ENCODE measurements at places on chromosomes 16 and 17.

- no peak for DNase-seq
Observed at GRCh38 chr16:4496305-4496704, 20.1 kb downstream of the HMOX2 start.

GRCh38 chr16:1308036-1308976 lies 1.1 kb upstream of the UBE2I start:
- no peak for DNase-seq

- DNase-seq, result no peak
Observed at GRCh38 chr16:85926370-85926769, 27.4 kb downstream of the IRF8 start.

GRCh38 chr17:37489197-37490001 lies at the start of gene DUSP14:
Gene DUSP14, plus strand, starts transcription at chr17:37489891. Its CDS starts 22,382 bp downstream, at chr17:37512273.
- DNase-seq, result peak; percentile 95

GRCh38 chr16:85164838-85165516 lies 52.7 kb upstream of the CIBAR2 start:
- no peak for DNase-seq

DNA sequence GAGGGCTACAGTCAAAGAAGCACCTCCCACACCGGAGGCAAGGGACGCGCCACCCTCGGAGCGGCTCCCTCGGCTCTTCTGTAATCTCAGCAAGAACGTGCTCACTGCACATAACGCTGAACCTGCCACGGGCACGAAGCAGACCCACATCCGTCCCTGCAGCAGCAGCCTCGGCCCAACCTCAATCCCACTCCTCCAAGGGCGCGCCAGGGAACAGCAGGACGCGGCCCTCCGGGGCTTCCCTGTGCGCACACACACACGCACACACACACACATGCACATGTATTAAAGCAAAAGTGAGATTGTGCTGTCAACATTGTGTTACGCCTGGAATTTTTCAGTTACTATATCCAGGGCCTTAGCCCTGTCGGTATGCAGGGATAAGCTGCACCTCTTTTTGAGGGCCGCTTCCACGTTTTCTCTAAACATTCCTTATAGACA lies 54.0 kb downstream of the TBC1D16 start:
- DNase-seq, result no peak

DNA sequence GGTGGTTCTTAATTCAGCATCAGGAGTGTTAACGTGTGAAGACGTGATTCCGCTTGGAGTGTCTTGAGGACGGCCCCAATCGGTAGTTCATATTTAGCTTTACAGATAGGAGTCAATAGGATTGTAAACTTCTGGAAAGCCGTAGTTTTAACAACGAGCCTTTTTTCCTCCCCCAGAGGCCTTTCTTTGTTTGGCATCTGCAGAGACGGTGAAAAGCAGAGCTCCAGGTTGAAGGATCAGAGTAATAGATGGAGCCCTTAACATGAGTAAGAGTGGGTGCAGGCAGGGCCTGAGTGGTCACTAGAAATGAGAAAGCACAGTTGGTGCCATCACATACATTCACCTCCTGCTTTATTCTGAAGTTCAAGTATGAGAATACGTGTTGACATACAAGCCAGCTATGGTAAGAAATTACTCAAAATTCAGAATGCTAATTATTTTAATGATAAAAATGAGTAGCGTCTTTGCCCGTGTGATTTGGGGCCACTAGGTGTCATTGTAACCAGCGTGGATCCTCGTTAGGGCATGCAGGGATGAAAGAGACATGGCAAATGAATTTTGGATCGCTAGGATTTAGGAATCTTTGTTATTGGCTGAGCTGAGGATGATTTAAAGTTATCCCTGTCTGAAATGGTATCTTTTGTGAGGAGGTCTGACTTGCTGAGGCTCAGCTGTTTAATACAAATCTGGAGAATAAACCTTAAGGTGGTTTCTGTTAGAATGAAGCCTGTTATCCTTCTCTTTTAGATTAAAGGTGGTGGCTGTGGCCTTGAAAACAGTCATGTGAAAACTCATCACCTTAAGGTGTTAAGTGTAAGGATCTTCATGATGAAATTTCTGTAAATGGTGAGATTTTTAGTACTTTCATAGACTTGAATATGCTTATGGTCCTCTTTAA lies 18.6 kb downstream of the PRCD start:
- peak; percentile 61 for DNase-seq

GRCh38 chr17:42171831-42172230 lies 9.1 kb downstream of the KCNH4 start:
- no peak for DNase-seq

DNA sequence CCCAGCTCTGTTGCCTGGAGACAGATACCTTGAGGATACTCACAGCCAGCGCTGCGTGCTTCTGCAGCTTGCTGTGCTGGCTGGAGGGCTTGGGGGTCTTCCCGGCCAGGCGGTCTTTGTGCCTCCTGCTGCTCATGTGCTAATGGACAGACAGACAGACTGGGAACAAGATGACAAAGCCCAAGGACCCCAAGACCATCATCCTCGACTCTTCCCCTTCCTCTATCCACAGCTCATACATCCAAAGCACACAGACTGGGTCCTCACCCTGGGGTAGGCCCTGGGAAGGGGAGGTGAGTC lies 7.7 kb downstream of the NKIRAS2 start:
- DNase-seq, result no peak

GRCh38 chr16:68860978-68861892 lies 17.9 kb downstream of the TANGO6 start:
- DNase-seq, result no peak

- DNase-seq, result no peak
Observed at GRCh38 chr17:54007855-54008254, 185.1 kb downstream of the KIF2B start.

DNA sequence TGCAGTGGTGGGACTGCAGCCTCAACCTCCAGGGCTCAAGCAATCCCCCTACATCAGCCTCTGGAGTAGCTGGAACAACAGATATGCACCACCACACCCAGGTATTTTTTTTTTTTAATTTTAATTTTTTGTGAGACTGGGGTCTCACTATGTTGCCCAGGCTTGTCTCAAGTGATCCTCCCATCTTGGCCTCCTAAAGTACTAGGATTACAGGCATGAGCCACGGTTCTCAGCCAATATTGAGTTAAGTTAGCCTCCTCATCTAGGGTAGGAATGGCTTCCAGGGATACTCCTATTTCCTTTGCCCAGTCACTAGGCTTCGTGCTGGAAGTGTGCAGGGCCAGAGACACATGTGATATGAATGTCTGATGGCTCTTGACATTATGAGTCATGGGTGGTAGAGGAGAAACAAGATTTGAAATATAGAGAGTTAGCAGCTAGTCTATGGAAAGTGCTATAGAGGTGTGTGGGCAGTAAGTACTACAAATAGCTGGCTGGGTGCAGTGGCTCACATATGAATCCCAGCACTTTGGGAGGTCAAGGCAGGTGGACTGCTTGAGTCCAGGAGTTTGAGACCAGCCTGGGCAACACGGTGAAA lies 8.0 kb upstream of the HES7 start:
- DNase-seq, result no peak

DNA sequence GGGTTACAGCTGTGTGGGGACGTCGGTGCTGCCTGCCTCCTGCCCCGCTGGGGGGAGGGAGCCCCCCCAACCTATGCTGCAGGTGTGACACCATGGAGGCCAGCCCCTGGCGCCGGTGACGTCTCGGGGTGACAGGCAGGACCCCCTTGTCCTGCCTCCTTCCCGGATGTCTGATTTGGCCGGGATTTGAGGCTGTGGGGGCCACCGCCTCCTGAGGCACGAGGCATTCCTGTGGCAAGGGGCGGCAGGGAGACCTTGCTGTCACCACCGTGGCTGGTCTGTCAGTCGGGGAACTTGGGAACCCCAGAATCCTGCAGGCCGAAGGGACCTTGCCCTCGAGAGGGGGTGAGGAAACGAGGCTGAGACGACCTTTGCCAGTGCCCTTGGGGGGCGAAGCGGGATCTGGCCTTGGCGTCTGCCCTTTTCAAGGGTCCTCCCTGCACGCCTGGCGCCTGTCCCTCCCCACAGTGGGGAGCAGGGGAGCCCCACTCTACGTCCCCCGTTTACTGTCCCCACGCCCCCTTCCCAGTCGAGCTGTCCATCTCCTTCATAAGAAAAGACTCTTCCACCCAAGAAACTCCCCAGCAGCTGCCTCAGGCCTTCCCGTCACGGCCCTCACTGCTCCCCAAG lies 74.4 kb downstream of the METRNL start:
- no peak for DNase-seq

DNA sequence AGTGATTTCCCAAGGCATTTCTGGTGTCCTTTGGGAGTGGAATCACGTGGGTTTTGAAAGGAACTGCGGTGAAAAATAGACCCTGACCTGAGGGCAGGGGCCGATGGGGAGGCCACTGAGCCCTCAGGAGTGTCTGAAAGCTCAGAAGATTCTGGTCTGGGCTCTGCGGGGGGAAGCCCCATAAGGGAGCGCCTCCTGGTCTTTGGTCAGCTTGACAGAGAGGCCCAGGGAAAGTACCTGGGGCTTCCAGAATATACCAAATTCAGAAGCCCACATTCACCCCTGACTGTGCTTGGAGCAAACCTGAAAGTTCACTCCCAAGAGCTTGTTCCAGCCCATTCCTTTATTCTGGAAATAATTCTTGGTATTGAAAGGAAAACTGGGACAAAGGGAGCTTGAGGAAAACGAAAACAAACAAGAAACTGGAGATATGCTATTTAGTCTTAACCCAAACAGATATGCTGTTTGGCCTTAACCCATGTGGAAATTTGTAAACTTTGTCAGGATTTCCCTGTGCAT lies 23.2 kb upstream of the NAGLU start:
- DNase-seq, result no peak

- no peak for DNase-seq
Observed at GRCh38 chr17:1640329-1641064, 5.0 kb downstream of the SCARF1 start.

DNA sequence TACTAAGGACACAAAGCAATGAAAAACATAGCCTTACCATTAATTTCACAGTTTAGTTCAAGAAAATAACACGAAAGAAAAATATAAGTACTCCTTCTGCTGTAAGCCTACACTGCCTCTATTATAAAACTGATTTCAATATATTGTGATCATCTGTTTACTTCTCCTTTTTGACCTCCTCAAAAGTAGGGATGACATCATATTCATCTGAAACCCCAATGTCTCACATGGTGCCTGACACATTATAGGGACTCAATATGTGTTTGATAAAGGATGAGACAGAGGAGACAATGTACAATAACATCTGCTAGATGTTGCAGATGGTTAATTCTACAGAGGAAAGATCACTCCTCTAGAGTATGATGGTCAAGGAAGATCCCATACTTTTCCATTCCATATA lies 118.4 kb upstream of the NOG start:
- no peak for DNase-seq

DNA sequence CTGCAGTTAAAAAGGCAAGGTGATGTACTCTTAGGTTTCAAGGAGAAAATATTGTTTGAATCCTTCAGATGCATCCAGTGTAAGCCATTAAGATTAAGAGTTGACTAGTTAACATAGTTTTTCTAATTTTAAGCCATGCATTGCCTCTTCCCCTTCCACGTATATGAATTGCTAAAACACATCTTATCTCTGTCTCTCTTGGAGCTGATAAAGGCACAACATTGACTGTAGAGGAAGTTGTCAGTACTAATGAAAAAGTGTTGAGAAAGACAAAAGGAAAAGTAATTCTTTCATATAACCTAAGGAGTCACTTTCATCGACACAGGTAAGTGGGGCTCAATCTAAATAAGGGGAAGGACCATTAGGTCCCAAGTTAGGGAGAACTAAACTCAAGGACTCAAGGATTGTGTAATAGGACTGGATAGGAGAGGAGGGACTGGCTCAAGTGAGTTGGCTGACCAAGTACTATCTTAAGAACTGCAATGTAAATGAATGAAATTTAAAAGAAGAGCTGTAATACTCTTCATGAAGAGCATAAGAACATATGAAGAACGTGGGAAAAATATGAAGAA lies 55.6 kb downstream of the GRB7 start:
- no peak for DNase-seq

DNA sequence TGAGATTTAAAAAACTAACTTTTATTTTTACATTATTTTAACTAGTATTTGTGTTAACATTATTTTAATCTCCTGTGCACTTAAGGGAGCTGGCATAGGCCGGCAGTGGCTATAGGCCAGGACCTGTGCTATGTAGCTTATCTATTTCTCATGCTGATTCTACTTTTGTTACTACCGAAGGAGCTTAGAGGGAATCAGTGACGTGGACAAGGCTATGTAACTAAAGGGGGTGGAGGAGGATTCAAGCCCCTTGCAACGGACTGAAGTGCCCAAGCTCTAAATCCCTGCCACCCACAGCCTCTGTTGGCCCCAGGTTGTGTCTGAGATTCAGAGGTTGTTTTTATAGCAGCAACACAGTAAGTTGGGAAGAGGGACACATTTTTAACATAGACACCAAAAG lies 356.4 kb downstream of the WWOX start:
- DNase-seq, result no peak

- no peak for DNase-seq
Observed at GRCh38 chr16:22052980-22053379, 39.4 kb upstream of the VWA3A start.

DNA sequence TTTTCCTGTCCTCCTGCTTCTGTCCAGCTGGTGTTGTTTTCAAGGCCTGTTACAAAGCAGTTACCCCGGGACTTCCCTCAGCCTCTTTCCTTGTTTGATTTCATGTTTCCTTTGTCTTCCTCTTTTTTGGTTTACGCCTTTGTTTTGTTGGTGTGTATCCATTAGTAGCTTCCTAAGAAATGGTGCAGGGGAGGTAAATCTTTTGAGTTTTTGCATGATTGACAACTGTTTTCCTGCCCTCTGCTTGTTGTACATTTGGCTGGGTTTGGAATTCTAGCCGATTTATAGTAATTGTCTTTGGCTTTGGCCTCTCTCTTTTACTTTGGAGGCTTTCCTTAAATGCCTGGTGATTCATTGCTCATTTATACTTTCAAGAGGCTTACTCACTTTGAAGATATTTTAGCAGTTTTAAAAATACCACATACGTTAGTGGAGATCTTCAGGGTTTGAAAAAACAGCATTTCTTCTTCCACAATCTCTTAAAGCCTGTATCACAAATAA lies 32.8 kb downstream of the DNAH2 start:
- no peak for DNase-seq

- no peak for DNase-seq
Observed at GRCh38 chr17:8855477-8856204, 11.8 kb downstream of the PIK3R6 start.

DNA sequence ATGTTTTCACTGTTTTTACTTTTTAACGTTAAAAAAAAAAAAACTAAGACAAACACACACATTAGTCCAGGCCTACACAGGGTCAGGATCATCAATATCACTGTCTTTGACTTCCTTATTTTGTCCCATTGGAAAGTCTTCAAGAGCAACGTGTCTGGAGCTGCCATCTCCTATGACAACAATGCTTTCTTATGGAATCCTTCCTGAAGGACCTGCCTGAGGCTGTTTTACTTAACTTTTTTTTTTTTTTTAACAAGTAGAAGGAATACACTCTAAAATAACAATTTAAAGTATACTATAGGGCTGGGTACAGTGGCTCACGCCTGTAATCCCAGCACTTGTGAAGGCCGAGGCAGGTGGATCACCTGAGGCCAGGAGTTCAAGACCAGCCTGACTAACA lies 71.8 kb upstream of the BCAR1 start:
- DNase-seq, result no peak

DNA sequence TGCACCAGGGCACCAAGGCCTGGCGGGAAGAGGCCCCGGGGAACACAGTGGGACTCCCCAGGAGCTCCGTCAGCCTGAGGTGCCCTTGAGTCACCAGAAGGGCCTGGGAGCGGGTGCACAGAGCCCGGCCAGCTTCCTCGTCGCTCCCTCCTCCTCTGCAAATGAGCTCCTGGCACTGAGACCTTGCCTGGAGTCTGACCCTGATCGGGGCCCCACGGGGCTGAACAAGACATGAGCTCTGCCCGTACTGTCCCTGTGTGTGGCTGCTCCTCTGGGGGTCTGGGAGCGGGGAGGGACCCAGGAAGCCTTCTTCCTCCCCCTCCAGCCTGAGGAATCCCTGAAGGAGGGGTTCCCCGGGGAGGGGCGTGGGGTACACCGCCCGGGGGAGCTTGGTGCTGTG lies 36.4 kb upstream of the SSTR5 start:
- DNase-seq, result no peak

Data from HT-29 (cell line).